Endodermal cell (in vitro differentiated cells): ENCODE measurements at places on chromosomes 5 and 9. TPM values are rescaled to one million over a fixed set of nuclear protein-coding genes. Genes with fewer than 3 reads are reported as not detected.

DNA sequence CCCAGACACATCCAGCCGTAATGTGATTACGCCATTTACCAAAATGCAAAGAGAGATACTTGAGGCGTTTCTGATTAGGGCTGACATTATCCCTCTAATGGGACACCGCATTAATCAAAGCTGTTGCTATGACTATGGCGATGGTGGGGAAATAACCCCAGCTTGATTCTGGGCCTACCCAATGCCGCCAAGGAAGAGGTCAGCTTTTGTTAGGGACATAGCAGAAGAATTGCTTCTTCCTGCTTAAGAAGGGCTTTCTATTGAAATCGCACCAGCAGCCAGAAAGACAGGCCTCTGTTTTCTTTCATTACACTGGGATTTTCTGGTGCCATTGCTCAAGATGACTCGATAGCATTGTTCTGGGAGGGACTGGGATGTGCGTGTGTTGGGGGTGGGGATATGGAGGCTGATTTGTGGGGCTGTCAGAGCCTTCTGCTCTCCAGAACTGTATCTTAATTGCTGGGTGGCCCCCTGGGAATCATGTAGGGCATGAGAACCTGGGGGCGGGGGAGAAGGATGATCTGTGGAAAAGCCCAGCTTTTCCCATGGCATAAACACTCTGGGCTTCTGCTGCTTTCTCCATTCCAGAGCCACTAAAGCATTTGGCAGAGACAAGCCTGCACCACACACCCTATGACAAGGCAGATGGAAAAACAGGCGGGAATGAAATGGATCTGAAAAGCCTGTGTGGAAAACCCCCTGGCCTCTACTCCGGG is 106.5 kb upstream of the RAD23B start:
- no peak for DNase-seq

- no peak for DNase-seq
Measured at GRCh38 chr9:125462861-125463291, 201.2 kb downstream of the GAPVD1 start.

DNA sequence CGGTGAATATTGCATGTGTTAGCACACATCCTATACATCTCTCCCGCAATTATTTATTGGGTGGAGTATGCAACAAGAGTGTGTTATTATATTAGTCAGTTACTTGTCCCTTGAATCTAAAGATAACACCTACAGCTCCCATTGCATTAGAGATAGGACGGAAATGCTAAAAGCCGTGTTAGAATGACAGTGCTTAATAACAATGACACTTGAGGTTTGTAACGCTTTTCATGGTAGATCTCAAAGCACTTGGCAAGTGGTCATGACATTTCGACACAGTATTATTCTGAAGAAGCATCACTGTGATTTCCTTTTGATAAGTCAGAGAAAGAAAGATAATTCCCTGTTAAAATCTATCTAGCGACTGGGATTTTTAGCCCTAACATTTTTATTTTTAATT is 33.4 kb upstream of the TRIO start:
- DNase-seq, result no peak

- DNase-seq, result no peak
Measured at GRCh38 chr5:76718880-76719279, 3.0 kb downstream of the F2R start.

GRCh38 chr9:33791117-33791516 is 4.2 kb upstream of the PRSS3 start:
- DNase-seq, result no peak

DNA sequence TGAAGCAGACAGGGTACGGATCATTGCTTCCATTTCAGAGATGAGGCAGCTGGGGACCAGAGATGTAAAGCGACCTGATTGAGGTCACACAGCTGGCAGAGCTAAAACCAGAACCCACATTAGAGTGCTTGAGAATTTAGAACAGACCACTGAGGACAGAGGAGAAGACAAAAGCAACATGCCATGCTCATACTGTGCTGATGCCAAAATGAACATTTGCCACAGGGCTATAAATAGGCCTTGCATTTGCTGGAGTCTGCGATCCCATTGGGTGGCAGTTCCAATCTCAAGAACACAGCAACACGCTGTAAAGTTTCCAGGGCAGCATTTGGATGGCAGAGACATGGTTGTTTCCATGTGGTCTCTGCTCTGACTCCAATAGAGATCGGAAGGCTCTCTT is 222.4 kb upstream of the TBC1D2 start:
- DNase-seq, result no peak

- peak; percentile 73 for DNase-seq
Measured at GRCh38 chr5:5063533-5063953, 76.6 kb upstream of the ADAMTS16 start.

DNA sequence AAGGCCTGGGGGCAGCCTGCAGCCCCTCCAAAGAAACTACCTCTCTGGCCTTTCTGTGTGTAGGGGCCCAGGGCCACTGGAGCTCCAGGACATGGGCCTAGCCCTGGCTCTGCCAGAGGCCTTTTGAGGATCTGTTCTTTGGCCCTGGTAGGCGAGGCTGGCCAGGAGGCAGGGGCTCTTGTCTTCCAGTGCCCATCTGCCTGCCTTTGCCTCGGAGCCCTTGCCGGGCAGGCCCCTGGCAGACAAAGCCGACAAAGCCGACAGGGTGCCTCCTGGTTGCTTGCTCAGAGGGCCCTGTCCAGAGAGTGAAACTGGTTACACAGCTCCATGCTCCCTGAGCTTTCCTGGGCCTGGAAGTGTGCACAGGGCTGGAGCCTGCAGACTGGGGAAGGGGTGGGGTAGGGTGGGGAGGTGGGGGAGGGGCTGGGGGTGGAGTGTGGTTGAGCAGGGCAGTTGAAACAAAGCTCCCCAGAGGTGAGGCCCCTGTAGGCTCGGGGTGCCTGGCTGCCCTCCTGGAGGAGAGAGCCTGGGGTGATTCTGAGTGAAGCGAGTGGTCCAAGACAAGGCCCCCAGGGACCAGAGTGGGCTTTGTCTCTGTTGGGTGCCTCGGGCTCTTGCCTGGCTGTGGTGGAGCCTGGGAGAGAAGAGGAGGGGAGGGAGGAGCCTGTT is 29.3 kb downstream of the PTPA start:
- peak; percentile 85 for DNase-seq

- no peak for DNase-seq
Measured at GRCh38 chr9:110030632-110031031, 177.3 kb downstream of the C9orf152 start.

DNA sequence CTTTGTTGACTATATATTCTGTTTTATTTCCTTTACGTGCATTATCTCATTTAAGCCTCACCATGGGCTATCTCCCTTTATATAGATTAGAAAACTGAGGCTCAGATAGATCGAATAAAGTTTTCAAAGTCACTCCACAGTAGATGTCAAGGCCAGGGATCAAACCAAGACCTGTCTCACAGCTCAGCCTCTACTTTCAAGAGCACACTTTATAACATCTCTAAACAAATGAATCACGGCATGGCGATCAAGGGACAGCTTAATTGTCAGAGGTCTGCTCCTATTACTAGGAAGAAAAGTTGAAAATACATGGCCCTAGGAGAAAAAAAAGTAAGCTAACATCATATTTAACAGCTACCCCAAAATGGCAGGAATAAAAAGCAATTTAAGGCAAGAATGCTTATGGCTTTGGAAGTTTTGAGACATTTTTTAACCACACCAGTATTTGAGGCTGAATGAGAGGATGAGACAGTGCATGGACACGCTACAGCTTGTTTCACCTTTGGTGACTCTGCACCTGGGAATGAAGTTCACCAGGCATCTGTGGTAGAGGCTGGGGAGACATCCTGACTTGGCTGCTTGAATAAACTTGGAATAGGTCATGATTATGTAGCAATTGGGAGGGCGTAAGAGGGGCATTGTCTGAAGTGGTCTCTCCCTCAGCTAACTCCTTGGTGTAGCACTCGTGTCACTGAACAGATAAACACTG is 486.8 kb upstream of the WWC1 start:
- no peak for DNase-seq

DNA sequence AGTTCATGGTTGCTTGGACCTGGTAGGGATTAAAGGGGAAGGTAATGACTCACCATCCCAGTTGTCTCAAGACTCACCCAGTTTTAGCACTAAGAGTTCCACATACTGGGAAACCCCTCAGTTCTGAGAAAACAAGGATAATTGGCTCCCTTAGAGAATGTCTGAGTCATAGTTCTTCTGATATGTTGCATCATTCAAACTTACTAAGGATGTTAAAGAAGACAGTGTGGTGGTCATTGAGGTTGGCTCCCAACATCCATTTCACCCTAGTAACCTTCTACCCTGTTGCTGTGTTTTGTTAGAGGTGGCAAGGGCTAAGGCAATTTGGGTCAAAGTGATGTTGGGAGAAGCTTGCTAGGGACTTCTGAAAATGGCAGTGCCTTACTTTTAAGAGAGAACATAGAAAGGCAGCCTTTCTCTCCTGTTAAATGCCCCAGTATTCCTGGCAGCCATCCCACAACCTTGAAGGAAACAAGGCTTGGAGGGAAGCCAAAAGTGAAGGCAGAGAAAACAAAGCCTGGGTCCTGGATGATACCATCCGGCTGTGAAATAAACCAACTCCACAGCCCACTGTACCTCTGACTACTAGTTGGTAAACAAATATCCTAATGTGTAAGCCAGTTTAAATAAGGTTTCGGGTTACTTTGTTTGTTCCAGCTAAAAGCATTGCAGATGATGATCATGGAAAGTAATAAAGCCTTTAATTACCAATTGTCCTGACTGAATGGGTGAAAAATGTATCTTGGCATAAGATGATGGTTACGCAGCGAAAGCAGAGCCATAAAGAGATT is 80.4 kb upstream of the ADAMTSL1 start:
- no peak for DNase-seq

- DNase-seq, result peak; percentile 52
Measured at GRCh38 chr5:62568800-62569432, 9.7 kb upstream of the LRRC70 start.

- no peak for DNase-seq
Measured at GRCh38 chr9:136665704-136666371, 3.1 kb downstream of the EGFL7 start.

- DNase-seq, result no peak
Measured at GRCh38 chr9:69916950-69917349, 96.3 kb downstream of the CFAP95 start.

- no peak for DNase-seq
Measured at GRCh38 chr5:55634209-55634805, 77.8 kb downstream of the SLC38A9 start.

DNA sequence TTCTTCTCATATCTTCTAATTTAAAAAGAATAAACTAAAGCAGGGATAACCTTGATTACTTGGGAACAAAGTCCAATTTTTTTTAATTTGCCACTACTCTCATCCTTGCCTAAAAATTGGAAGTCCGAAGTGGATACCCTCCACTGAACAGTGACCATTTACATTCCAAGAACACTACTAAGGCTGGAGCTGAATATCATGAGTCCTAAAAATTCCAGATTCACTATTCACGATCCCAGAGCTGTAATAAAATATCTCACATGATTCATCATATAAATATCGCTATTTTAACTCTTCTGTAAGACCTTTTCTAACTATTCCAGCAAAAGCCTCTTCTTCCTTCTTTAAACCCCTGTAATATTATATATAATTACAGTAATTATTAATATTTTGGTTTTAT is 57.4 kb downstream of the ATPSCKMT start:
- DNase-seq, result no peak

GRCh38 chr5:68455216-68455615 is 239.7 kb downstream of the PIK3R1 start:
- DNase-seq, result no peak

Gene HARS2
- total RNA-seq, result 32.7 to 45.5 TPM (median 35.5 TPM) in 3 replicates

Gene TENT4A
- total RNA-seq, result 25.5 TPM in 2 replicates

Gene SPRY4
- total RNA-seq, result 157 and 164 TPM in 2 replicates

Gene ZFR
- 53.1 to 62.4 TPM (median 59.1 TPM) in 3 replicates for total RNA-seq

Gene CFAP157
- 0.20 to 0.82 TPM (median 0.27 TPM) in 3 replicates for total RNA-seq

Gene ASS1
- 56.4 to 62.2 TPM (median 57.2 TPM) in 3 replicates for total RNA-seq

Gene NR4A3
- total RNA-seq, result 0.74 to 7.0 TPM (median 0.75 TPM) in 3 replicates

Gene CD180
- not detected in 2 replicates for total RNA-seq

Gene LURAP1L
- 0.66 to 1.6 TPM (median 1.3 TPM) in 3 replicates for total RNA-seq

Gene NEUROG1
- total RNA-seq, result not detected in 3 replicates

Gene PBX3
- 40.9 and 46.1 TPM in 2 replicates for total RNA-seq

Gene RGMB
- total RNA-seq, result 62.2 to 71.6 TPM (median 70.0 TPM) in 3 replicates
